Cardiac muscle cell (in vitro differentiated cells and primary cell): ENCODE measurements at places on chromosomes 3 and 15. TPM values are rescaled to one million over a fixed set of nuclear protein-coding genes. Genes with fewer than 3 reads are reported as not detected.

DNA sequence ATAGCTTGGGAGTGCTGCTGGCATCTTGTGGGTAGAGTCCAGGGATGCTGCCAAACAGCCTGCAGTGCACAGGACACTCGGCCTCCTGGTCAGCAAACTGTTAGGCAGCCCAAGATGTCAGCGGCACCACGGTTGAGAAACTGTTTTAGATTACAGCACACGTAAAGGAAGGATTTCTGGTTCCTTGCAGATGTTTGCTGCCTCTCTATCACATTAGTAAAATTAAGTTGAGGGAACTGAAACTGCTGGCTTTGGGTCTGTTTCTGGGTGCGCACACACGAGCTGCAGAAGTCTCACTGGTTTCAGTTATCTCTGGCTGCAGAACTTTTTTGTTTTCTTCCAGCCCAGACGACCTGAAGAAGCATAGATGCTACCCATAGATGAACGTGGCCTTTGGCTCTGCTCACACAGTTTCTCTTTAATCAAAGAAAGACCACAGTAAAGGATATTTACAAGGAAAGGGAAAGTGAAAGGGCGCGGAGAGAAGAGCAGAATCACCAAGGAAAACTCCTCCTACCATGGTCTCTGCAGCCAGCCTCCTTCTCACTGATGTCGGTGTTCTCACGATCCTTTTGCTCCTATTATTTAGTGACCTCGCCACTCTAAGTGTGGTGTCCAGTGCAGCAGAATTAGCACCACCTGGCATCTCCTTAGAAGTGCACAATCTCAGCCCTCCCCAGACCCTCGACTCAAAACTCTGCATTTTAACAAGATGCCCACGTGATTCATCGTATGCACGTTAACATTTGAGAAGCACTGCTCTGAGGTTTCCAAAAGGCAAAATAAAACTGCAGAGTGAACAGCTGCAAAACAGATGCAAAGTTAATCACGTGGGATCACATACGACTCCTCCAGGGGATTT lies 50.6 kb upstream of the AKAP13 start:
- H3K27ac ChIP-seq: no peak overlapping the region
- H3K36me3 ChIP-seq: no peaks in the 10 kb centered on the region
- H3K4me3 ChIP-seq: no peak overlapping the region
- peaks cover 20% of the 10 kb centered on the region for H3K4me1 ChIP-seq

DNA sequence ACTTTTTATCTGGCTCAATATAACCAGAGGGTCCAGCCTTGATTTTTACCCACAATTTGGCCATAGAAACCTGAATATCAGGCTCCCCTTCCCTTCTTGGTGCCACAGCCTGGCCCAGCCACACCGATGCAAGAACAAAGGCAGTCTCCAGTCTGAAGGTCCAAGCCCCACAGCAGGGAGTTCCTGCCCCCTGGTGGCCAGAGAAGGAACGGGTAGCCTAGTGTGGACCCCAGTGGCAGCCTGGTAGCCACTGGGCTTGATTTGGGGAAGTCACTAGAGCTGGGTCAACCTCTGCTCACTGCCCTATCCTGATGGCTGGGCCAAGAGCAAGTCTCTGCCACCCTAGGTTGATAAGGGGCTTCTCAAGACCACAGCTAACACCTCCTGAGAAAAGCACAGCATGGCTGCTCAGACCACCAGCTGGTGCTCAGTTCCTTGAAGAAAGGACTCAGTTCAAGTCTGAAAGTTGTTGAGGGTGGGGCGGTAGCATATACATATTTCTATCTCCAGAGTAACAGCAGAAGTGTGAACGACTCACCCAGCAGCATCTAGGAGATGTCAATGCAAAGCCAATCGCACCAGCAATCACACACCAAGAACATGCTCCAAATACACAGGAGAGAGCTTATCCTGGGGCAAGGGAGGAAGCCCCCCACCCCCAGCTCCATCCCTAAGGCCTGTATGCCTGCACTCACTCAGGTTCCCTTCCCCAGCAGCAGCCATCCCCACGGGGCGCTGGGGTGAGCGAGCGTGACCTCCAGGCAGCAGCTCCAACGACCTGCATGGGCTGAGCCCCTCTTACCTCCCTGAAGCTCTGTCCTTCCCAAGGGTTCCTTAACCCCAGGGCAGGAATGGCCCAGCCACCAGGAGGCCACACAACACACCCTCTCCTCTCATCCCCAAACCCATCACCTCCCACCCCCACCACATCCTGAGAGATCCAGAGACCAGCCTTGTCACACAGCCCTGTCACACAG lies 7.6 kb downstream of the PFKFB4 start:
- peaks cover 6% of the 10 kb centered on the region for H3K4me1 ChIP-seq
- H3K36me3 ChIP-seq: peaks cover 49% of the 10 kb centered on the region
- H3K4me3 ChIP-seq: no peak overlapping the region
- H3K27ac ChIP-seq: no peak overlapping the region

- no peak for DNase-seq
- H3K4me1 ChIP-seq: no peaks in the 10 kb centered on the region
- no peaks in the 10 kb centered on the region for H3K36me3 ChIP-seq
- no peak overlapping the region for H3K27ac ChIP-seq
Measured at GRCh38 chr3:118186051-118186450, 848.6 kb downstream of the IGSF11 start.

- H3K27ac ChIP-seq: no peak overlapping the region
- H3K4me3 ChIP-seq: no peak overlapping the region
- DNase-seq: no peak
- H3K4me1 ChIP-seq: no peaks in the 10 kb centered on the region
- no peaks in the 10 kb centered on the region for H3K36me3 ChIP-seq
Measured at GRCh38 chr15:89926158-89926557, 13.4 kb upstream of the ARPIN start.

DNA sequence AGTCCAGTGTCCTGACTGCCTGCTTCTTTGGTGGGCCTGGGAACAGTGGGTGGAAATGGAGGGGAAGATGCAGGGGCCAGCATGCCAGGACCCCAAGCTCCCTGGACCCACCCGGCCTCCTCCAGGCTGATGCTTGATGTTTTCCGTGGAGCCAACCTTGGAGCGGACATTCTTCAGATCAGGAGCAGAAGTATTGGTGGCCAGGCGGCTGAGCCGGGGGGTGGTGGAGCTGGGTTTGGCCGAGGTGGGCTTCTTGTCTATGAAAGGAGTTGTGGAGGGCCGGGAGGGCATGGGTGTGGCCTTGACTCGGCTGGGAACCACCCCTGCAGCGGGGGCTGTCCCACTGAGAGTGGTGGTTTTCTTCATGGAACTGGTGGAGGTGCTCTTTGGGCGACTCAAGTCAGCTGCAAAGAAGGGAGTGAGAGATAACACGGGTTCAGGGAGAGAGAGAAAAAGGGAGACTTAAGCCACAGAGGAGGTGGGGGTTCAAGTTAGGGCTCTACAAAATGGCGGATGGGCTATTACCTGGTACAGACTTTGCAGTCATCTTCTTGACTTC lies 67.8 kb downstream of the DHX30 start:
- no peaks in the 10 kb centered on the region for H3K27me3 ChIP-seq
- no peak overlapping the region for H3K27ac ChIP-seq
- DNase-seq: no peak
- H3K4me1 ChIP-seq: no peaks in the 10 kb centered on the region
- H3K4me3 ChIP-seq: no peak overlapping the region

- peak overlapping the region; percentile 59 for H3K27ac ChIP-seq
- H3K4me1 ChIP-seq: peaks cover 32% of the 10 kb centered on the region
- H3K4me3 ChIP-seq: peak overlapping the region; percentile 49
- H3K27me3 ChIP-seq: no peaks in the 10 kb centered on the region
Measured at GRCh38 chr3:61250784-61251173, 473 bp downstream of the FHIT start.

CTDSPL gene
- total RNA-seq: 15.3 and 17.7 TPM in 2 replicates

GOLGA8F gene
- total RNA-seq: not detected in 2 replicates

CYP19A1 gene
- 0.69 TPM in 1 of 2 replicates, not detected in the other for total RNA-seq
